ENCODE measurements at places on chromosomes 2 and 18.

DNA sequence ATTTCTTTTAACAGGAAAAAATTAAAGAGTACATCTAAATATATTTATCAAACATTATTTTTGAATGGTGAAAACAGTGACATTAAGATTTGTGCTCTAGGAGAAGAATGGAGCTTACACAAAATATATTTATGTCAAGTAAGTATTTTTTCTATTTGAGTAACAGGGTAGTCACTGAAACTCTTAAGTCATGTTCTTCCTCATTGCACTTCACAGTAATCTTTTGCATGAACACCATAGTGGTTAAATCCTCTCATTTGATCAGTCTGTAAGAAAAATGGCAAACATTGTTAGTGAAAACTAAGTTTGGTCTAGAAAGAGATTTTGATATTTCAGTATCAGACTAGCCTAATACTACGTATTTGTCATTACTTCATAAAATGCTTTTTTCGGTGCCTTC lies 8.1 kb downstream of the GMCL1 start:
- no peak for DNase-seq

GRCh38 chr18:55405893-55406406 lies 182.0 kb downstream of the TCF4 start:
- no peak for DNase-seq

DNA sequence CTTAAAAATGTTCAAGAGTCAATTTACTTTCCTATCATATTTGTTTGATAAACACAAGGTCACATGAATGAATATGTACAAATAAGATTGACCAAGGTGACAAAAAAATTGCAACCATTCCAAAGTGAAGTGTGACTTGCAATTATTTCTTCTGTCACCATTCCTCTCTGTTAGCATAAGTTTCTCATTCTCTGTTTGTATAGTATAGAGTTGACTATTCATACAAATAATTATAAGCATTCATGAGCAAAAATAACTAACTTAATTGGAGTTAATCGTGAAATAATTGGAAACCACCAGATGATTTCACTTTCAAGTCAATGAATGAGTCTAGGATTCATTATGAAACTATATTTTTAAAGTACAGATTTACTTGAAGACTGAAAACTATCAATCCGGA lies 42.1 kb downstream of the PGAP1 start:
- no peak for DNase-seq

- DNase-seq, result no peak
Measured at GRCh38 chr18:74906184-74906583, 302.8 kb downstream of the PTGR3 start.

GRCh38 chr2:218655751-218656150 lies 3.7 kb downstream of the ZNF142 start:
- no peak for DNase-seq

- no peak for DNase-seq
Measured at GRCh38 chr18:29226213-29226612, 1049.3 kb upstream of the CDH2 start.

Measured in activated T-cell treated with anti-CD3 and anti-CD28 coated beads for 1 hour (primary cell).